ENCODE measurements at places on chromosomes 12 and 14.

GRCh38 chr14:89042021-89042420 lies 217.6 kb downstream of the TTC8 start:
- H3K4me3 ChIP-seq, result no peak overlapping the region
- H3K27ac ChIP-seq, result no peak overlapping the region
- DNase-seq, result no peak
- H3K4me1 ChIP-seq, result peaks cover 15% of the 10 kb centered on the region
- peaks cover 9% of the 10 kb centered on the region for H3K36me3 ChIP-seq

DNA sequence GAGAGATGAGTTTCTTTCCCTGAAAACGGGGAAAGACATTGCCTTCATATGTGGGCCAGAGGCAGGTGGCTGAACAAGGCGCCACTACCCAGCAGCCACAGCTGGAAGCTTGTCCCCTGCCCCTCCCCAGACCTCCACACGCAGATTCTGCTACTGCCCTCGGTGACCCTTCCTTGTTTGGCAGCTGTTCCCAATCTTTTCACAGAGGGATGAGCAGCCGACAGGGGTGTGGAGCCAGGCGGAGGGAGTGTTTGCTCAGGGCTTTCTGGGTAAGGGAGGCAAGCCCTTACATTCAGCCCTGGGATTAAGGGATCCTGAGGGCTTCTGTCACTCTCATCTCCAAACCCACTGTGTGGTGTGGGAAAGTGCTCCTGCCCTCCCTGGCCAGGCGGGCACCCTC lies 4.5 kb upstream of the KRT4 start:
- H3K36me3 ChIP-seq, result no peaks in the 10 kb centered on the region
- H3K4me3 ChIP-seq, result no peak overlapping the region
- H3K27me3 ChIP-seq, result peaks cover 31% of the 10 kb centered on the region
- no peak for DNase-seq
- peak overlapping the region; percentile 58 for H3K27ac ChIP-seq

- H3K27me3 ChIP-seq, result no peaks in the 10 kb centered on the region
- H3K36me3 ChIP-seq, result no peaks in the 10 kb centered on the region
- H3K27ac ChIP-seq, result no peak overlapping the region
Measured at GRCh38 chr12:77845831-77846230, 15.1 kb downstream of the NAV3 start.

DNA sequence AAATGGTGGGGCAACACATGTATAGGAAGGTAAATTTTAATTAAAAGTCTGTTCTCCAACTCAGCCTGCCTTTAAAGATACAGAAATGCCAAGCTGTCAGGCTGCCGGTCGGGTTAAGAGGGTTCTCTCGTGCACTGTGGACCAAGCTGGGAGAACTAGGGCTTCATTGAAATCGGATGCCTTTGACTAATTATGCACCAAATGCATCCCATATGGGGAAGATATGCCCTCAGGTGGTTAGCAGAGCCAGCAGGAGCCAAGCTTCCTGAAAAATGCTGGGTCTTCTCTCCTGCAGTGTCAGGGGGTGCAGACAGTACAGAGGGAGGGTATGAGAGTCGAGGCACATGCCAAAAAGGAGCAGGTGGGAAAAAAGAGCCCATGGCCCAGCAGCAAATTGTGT lies 236.1 kb downstream of the CACNA1C start:
- H3K27me3 ChIP-seq, result no peaks in the 10 kb centered on the region
- no peak overlapping the region for H3K27ac ChIP-seq
- no peaks in the 10 kb centered on the region for H3K36me3 ChIP-seq
- H3K4me1 ChIP-seq, result peaks cover 71% of the 10 kb centered on the region
- DNase-seq, result no peak
- H3K4me3 ChIP-seq, result no peak overlapping the region

GRCh38 chr12:113325916-113326315 lies 9.0 kb downstream of the SLC8B1 start:
- H3K4me1 ChIP-seq, result peaks cover 5% of the 10 kb centered on the region
- no peak overlapping the region for H3K4me3 ChIP-seq
- H3K36me3 ChIP-seq, result peaks cover 8% of the 10 kb centered on the region
- no peak for DNase-seq

DNA sequence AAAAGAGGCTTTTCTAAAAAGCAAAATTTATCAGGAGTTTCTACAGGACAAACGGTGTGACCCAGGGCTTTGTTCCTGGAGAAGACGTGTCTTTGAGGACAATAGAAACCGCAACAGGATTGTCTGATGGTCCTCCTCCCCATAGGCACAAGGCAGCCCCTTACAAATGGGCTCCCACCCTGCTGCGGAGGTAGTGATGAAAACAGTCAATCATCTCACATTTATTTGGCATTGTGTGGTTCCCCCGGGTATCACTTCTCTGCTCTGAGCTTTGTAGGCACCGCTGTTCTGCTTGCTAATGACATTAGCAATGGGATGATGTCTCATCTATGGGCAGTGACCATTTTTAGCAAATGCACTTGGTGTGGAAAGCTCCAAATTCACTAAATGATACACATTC lies 155.5 kb upstream of the TMPO start:
- H3K27me3 ChIP-seq, result peaks cover 3% of the 10 kb centered on the region
- no peak for DNase-seq
- H3K27ac ChIP-seq, result no peak overlapping the region
- H3K36me3 ChIP-seq, result no peaks in the 10 kb centered on the region

- no peak for DNase-seq
- H3K4me1 ChIP-seq, result peaks cover 19% of the 10 kb centered on the region
- H3K27me3 ChIP-seq, result peaks cover 76% of the 10 kb centered on the region
- no peak overlapping the region for H3K27ac ChIP-seq
- H3K4me3 ChIP-seq, result no peak overlapping the region
Measured at GRCh38 chr12:13976028-13976584, 5.3 kb downstream of the GRIN2B start.

DNA sequence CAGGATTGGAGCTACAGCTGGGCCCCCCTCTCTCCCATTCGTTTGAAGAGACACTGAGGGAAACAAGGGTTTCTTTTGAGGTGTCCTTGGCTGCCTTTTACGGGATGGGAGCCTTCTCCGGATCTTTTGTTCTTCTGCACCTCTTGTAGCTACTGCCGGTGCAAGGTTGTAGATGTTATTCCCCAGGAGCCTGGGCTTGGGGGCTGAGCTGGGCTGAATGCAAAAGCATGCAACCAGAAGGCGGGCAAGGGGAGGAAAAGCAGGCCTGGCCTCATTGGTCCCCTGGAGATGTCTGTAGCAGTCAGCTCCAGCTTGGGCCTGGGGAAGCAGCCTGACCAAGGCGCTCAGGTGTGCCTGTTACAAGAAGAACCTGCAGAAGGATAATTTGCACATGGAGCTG lies 110.3 kb downstream of the GCH1 start:
- H3K4me3 ChIP-seq, result no peak overlapping the region
- no peak for DNase-seq
- H3K27me3 ChIP-seq, result peaks cover 5% of the 10 kb centered on the region
- H3K27ac ChIP-seq, result no peak overlapping the region
- H3K4me1 ChIP-seq, result peaks cover 19% of the 10 kb centered on the region

DNA sequence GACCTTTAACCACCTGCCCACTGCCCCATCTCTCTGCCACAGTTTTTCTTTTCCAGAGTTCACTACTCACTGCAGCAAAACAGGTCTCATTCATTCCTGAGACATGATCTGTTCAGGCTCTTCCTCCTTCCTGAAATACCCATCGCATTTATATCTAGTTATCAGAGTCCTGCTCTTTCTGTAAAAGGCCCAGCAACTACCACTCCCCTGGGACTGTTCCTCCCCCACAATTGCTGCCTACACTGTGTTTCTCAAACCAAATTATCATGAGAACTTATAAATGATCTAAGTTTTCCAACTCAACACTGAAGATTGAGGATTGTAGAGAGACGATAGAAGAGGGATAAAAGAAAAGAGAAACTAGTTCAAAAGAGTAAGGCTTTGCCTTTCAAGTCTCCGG lies 40.8 kb upstream of the EPS8 start:
- no peak overlapping the region for H3K27ac ChIP-seq
- H3K4me3 ChIP-seq, result no peak overlapping the region
- H3K27me3 ChIP-seq, result no peaks in the 10 kb centered on the region
- no peaks in the 10 kb centered on the region for H3K36me3 ChIP-seq
- no peak for DNase-seq

DNA sequence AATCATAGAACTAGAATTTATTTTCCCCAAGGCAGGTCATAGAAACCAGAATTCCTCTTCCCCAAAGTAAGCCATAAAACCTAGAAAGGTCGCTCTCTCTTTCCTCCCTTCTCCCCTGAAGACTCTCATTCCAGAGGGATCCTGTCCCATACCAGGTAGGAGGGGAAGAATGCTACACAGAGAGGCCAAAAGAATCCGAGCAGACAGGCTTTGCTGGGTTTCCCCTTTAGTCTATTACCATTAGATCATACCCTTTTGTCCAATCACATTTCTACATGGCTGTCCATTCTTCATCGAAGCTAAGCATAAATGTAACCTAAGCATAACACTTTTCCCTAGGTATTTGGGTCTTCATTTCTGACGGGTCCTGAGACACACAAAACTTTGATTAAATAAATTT lies 204.5 kb downstream of the SPTSSA start:
- H3K4me3 ChIP-seq, result no peak overlapping the region
- peaks cover 4% of the 10 kb centered on the region for H3K27me3 ChIP-seq
- H3K36me3 ChIP-seq, result no peaks in the 10 kb centered on the region
- no peak for DNase-seq
- H3K4me1 ChIP-seq, result peaks cover 18% of the 10 kb centered on the region

GRCh38 chr14:102570334-102570995 lies 22.0 kb upstream of the RCOR1 start:
- DNase-seq, result no peak
- no peak overlapping the region for H3K27ac ChIP-seq
- H3K27me3 ChIP-seq, result peaks cover 10% of the 10 kb centered on the region
- H3K4me1 ChIP-seq, result peaks cover 46% of the 10 kb centered on the region
- no peaks in the 10 kb centered on the region for H3K36me3 ChIP-seq
- H3K4me3 ChIP-seq, result no peak overlapping the region

DNA sequence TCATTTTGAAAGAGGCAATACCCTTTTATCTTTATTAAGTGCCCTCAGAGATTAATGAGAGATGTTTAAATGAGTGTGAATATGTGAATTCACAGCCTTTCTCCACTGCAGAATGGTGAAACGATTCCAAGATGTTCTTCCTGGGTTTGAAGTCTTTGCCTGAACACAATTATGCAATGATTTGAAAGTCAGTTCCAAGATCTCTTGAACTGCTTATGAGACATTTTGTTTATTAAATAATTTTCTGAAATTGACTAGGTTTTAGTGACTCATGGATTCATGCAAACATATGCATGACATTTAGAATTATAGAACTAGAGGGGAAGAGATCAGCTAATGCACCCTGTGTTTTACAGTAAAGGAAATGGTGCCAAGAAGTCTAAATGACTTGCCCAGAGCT lies 118.1 kb upstream of the SLC38A2 start:
- H3K27me3 ChIP-seq, result no peaks in the 10 kb centered on the region
- H3K4me1 ChIP-seq, result peaks cover 11% of the 10 kb centered on the region
- H3K36me3 ChIP-seq, result no peaks in the 10 kb centered on the region

- H3K4me3 ChIP-seq, result no peak overlapping the region
- DNase-seq, result no peak
- H3K4me1 ChIP-seq, result peaks cover 17% of the 10 kb centered on the region
Measured at GRCh38 chr14:72730468-72730867, 163.4 kb downstream of the DPF3 start.

- H3K27ac ChIP-seq, result no peak overlapping the region
- H3K4me3 ChIP-seq, result no peak overlapping the region
- DNase-seq, result no peak
- H3K36me3 ChIP-seq, result no peaks in the 10 kb centered on the region
- H3K27me3 ChIP-seq, result no peaks in the 10 kb centered on the region
Measured at GRCh38 chr14:83660597-83660996, 1869.3 kb upstream of the FLRT2 start.

DNA sequence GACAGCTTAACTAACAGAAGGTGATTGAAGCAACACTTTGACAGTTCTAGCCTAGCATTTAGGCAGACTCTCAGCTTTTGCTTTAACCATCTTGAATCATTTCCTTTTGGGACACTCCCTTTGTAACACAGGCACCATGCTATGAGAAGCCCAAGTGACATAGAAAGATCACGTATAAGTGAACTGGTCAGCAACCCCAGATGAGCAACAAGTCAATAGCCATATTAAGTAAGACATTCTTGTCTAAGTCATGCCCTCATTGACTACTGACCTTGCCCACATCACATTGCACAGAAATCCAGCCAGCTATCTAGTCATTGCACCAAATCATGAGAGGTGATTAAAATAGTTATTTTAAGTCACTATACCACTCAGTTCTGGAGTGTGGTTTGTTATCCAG lies 476.8 kb downstream of the TRHDE start:
- H3K4me3 ChIP-seq, result no peak overlapping the region
- no peak for DNase-seq
- H3K27me3 ChIP-seq, result no peaks in the 10 kb centered on the region
- H3K36me3 ChIP-seq, result no peaks in the 10 kb centered on the region

DNA sequence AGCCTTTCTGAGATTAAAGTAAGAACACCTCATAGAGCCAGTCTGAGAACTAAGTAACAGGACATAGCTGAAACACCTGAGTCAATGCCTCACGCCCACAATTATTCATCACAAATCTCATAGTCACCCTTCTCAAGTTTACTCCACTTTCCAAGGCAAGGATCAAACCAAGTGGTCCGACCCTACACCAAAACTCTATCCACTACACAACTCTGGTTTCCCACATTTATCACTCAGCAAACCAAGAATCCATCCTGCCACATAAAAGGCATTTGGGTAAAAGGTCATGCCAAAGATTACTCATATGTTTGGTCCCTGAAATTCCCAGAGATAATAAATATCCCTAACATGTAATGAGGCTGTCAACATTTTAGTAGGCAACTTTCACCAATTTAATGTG lies 144.1 kb downstream of the RPAP3 start:
- H3K4me1 ChIP-seq, result no peaks in the 10 kb centered on the region
- H3K36me3 ChIP-seq, result no peaks in the 10 kb centered on the region
- no peaks in the 10 kb centered on the region for H3K27me3 ChIP-seq
- no peak overlapping the region for H3K4me3 ChIP-seq
- no peak overlapping the region for H3K27ac ChIP-seq

- no peaks in the 10 kb centered on the region for H3K4me1 ChIP-seq
- no peak overlapping the region for H3K4me3 ChIP-seq
- no peak for DNase-seq
- peaks cover 78% of the 10 kb centered on the region for H3K36me3 ChIP-seq
Measured at GRCh38 chr12:19461999-19462398, 22.7 kb downstream of the AEBP2 start.

- DNase-seq, result no peak
- H3K36me3 ChIP-seq, result no peaks in the 10 kb centered on the region
- no peaks in the 10 kb centered on the region for H3K4me1 ChIP-seq
- H3K4me3 ChIP-seq, result no peak overlapping the region
Measured at GRCh38 chr14:43621282-43621681, 885.8 kb downstream of the FSCB start.

- peaks cover 7% of the 10 kb centered on the region for H3K27me3 ChIP-seq
- no peak for DNase-seq
- H3K36me3 ChIP-seq, result no peaks in the 10 kb centered on the region
- H3K27ac ChIP-seq, result peak overlapping the region; percentile 74
Measured at GRCh38 chr14:76919431-76920330, 93.5 kb downstream of the LRRC74A start.

Data from nephron progenitor cell (in vitro differentiated cells).